ENCODE measurements at places on chromosomes 16 and 17.

DNA sequence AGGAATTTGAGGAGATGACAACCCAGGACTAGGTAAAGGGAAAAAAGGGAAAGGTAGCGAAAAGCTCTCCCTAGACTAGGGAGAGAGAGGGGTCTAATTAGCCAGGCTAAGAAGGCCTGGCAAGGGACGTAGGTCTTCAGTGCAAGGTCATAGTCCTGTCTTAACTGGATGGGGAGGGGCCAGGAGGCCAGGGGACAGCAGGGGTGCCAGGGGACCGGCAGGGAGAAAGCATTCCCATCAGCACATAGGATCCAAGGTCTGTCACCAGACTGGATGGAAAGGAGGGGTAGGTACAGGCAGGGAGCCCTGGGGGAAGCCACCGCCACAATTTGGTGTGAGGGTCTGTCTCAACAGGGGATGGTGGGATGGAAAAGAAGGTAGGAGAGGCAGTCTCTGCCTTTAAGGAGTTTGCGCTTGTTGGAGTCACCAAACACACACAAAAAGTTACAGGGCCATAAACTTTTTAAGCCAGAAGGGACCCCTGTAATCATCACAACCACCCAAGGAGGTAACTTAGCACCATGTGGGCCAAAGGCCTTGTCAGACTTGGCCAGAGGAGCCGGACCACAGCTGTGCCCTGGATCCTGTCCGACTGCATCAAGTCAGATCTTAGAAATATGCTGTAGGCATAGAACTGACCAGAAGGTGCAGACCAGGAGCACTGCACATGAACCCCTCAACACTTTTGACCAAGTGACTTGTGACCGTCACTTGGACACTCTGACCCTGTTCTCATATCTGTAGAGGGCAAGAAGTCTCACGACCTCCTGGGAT lies 10.0 kb downstream of the AXIN2 start:
- no peak for DNase-seq

GRCh38 chr16:86059253-86060171 lies 160.6 kb downstream of the IRF8 start:
- no peak for DNase-seq

- peak; percentile 78 for DNase-seq
These were observed 2.4 kb upstream of the SOCS7 start for GRCh38 chr17:38349097-38349730.

DNA sequence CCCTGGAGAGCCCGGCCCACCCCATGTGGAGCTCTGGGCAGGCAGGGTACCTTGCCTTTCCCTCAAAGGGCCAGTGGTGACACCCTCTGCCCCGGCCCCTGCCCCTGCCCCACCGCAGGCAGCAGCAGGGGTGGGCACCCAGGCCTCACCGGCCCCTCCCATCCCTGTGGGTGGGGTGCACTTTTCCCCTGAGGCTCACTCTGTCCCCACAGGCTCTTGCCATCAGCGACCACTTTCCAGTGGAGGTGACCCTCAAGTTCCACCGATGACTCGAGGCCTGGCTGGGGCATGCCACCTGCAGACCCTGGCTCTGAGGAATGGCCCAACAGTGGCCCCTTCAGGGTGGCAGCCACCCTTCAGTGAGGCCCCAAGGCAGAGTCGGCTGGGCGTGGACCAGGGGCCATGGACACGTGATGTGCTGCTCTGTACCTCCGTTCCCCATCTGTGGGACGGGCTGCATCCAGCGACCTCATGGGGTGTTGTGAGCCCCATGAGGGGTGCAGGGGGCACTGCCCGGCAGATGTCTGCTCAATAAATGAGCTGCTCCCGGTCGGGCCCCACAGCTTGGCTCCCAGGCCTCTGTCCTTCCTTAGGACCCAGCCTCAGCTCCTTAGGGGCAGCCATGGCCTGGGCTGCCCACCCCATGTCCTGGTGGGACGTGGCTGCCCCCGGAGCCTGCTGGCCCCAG lies 2.0 kb downstream of the DNASE1L2 start:
- DNase-seq, result no peak

DNA sequence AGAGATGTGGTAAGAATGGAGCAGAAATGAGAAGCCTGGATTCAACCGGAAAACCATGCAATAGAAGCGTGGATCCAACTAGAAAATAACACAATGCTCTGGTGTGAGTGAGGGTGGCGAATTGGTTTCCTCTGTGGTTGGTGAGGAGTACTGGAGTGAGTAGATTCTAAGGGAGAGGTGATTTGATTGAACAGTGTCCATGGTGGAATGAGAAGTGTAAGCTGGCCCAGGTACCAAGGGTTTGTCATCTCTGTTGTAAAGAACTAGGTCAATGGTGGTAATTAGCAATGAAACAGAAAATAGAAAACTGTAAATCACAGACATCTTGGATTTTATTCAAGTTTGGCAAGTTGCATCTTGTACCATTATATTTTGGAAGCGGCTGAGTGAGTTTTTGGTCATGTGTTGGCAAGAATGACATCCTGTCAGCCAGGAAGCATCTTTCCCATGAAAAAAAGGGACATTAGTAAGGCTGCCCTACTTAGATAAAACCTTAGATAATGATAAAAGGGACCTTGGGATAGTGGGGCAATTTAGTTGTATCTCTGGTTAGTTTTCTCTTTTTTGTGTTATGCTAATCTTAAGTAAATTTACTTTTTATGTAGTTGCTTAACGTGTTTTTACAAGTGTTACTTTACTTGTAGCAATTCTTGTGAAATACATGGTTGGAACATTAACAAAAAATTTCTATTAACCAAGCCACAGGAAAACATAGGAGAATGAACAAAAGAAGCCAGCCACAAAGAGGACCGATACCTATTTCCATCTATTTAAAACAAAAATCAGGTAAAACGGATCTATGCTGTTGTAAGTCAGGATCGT lies 20.9 kb downstream of the HSD17B2 start:
- no peak for DNase-seq

DNA sequence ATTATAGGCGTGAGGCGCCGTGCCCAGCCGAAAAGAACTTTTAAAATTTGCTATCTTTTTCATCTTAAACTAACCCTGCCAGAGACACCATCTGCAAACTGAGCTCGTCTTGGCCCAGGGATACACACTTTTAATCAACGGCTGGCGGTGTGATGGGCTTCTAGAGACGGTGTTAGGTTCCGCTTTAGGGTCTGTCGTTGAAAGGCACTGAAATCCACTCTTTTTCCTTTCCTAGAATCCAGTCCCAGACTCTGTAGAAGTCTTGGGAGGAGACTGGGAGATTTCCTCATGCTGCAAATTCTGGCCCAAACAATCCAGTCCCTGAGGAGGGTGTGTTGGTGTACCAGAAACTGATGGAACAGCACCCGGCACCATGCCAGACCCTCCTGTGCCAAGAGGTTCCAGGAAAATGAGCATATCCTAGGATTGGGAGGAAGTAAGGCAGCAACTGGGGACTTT lies 52.0 kb upstream of the TEX2 start:
- DNase-seq, result no peak

DNA sequence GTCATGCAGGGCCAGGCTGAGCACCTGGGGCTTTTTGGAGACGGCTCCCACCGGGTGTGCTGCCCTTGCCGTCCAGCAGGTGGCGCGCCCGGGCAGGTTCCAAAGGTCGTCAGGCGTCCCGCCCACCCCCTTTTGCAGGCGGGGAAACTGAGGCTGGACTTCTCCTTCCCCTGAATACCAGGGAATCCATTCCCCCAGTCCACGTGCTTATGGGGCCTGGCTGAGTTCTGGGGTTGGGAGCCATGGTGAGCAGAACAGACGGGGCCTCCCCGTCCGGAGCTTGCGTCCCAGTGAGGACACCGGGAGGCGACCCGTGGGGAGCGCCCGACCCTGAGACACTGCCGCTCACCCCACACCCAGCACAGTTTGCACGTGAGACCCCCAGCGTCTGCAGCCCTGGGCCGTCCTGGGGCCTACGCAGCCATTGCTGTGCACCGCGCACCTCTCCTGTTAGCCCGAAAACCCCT lies 51.8 kb upstream of the JPH3 start:
- DNase-seq, result no peak

- DNase-seq, result no peak
These were observed 1.7 kb upstream of the STAC2 start for GRCh38 chr17:39227364-39227919.

DNA sequence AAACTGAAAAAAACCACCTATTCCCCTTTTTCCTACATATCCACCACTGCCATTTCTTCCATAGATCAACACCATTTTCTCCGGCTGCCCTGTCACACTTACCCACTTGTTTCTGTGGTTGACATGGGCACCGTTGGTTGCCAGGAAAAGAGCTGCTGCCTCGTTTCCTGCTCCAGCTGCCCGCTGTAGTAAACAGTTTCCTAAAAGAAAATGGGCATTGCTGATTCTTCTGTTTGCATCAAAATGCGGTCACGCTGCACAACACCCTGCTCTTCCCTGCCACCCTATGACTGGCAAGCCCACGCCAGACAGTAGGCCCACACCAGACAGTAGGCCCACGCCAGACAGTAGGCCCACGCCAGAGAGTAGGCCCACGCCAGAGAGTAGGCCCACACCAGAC lies 46.3 kb downstream of the CYB5D2 start:
- no peak for DNase-seq

DNA sequence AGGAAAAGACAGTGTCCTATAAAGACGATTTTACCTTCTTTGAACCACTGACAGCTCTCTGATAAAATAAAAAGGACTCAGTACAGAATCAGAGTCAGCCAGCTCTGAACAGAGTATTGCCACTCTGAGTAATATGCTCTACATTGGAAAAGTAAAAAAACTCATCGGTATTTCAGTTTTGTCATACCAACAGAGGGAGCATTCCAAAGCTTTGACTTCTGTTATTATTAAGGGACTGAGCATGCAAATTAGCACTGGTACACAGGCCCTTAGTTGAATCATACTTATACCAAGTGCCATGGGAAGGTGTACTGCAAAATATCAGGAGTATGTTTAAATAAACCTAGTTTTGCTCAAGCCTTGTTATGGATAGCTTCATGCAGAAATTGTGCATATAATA lies 509.0 kb upstream of the KIF2B start:
- DNase-seq, result no peak

DNA sequence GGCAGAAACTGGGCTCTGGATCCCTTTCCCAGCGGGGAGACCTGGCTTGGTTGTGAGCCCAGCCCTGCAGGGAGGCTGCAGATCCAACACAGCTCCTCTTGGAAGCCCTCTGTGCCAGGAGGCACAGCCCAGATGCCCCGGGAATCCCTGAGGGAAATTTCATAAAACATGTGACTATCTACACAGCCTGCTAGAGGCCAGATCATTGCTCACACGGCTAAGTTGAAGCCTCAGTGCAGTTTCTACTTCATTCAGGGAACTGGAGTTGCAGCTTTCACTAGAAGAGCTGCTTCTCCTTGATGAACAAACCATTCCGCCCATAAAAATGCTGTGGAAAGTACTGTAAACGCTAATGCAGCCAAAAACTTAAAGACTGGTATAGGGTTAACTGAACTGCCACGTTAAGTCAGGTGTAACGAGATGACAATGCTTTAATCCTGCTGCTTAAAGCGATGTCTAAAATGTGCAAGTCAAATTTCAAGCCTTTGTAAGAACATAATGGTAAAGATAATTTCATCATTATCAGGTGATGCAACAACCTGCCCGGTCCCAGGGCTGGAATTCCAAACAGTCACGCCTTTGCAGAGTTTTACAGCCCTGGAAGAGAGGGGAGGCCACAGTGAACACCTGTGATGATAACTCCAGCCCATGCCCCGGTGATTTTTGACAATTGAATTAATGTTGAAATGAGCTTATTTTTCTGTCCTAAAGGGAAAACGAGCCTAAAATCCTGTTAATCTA lies 172.5 kb downstream of the ZFHX3 start:
- DNase-seq, result no peak

GRCh38 chr16:84243732-84244131 lies 3.9 kb upstream of the KCNG4 start:
- DNase-seq, result no peak

- peak; percentile 38 for DNase-seq
These were observed 7.2 kb downstream of the DLX3 start for GRCh38 chr17:49987681-49988441.

DNA sequence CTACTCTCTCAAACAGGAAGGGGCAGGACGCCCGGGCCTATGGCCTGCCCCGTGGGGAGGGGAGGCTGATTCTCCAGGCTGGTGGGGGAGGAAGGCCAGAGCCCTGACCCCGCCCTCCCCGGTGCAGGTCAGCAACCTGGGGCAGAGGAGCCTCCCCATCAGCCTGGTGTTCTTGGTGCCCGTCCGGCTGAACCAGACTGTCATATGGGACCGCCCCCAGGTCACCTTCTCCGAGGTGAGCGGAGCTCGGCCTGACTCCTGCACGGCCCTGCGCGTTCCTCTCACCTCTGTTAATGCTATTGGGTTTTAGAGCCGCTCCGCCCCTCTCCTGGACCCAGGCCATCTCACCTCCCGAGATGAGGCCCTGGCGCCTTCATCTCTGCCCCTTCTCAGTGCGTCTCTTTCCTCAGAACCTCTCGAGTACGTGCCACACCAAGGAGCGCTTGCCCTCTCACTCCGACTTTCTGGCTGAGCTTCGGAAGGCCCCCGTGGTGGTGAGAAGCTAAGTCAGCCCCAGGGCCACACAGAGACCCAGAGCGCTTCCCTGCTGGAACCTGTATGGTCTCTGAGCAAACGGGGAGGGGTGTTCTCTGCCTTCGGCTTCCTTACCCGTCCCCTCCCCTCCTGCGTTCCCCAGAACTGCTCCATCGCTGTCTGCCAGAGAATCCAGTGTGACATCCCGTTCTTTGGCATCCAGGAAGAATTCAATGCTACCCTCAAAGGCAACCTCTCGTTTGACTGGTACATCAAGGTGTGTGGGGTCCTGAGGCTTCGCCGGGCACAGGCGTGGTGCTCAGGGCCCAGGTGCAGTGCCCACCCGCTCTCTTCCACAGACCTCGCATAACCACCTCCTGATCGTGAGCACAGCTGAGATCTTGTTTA lies 25.1 kb upstream of the ITGAX start:
- no peak for DNase-seq

DNA sequence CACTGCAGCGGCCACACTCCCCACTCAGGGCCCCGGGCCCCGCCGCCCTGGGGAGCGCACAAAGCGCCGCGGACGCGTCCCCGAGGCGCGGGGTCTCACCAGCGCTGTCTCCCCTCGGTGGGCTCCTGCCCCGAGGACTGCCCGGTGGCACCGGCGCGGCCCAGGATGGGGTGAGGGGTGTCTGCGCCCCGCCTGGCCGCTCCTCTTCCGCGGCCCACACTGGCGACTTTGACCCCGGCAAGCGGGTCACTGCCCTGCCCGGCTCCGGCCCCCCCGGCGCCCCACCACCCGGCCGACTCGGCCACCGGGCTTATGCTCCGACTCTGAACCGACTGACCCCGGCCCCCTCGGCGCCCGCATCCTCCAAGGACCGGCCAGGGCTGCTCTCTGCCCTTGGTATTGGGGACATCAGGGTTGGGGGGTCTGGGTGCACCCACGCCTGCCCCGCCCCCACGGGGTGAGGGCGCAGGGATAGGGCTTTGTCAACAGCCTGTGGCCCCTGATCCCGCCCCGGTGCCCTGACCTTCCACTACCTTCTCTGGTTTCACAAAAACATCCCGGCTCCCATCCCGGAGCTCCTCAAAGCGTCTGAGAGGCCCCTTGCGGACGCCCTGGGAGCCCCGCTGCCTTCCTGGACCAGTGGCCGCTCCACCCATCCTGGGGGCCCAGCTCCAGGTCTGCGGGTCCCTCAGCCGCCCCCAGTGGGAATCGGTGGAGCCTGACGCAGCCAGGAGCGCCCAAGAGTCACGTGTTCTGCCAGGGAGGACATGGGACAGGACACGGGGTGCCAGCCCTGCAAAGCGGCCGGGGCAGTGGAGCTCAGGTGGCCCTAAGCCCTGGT lies 829 bp downstream of the GCGR start:
- DNase-seq, result no peak

- DNase-seq, result no peak
These were observed 112.8 kb downstream of the IRX5 start for GRCh38 chr16:55043499-55043898.

- DNase-seq, result no peak
These were observed 155.4 kb downstream of the CLEC16A start for GRCh38 chr16:11099672-11100205.

Data from NCI-H1092 treated with DMSO at 0.1 percent for 48 hours (cell line).